Suprapubic skin (tissue), 4 donors: ENCODE measurements at places on chromosomes 5 and 9.

GRCh38 chr9:131884222-131884621 lies 144.3 kb upstream of the RAPGEF1 start:
- H3K27ac ChIP-seq: no peak overlapping the region
- H3K27me3 ChIP-seq: no peaks in the 10 kb centered on the region
- DNase-seq: no peak
- H3K36me3 ChIP-seq: peaks cover 10% of the 10 kb centered on the region

- H3K27ac ChIP-seq: no peak overlapping the region
- no peak for DNase-seq
- H3K4me1 ChIP-seq: peaks cover 10% of the 10 kb centered on the region
- peaks cover 31% of the 10 kb centered on the region for H3K27me3 ChIP-seq
- no peaks in the 10 kb centered on the region for H3K36me3 ChIP-seq
- peak overlapping the region; percentile 55 for H3K4me3 ChIP-seq
Measured at GRCh38 chr9:90641884-90642487, 638 bp downstream of the DIRAS2 start.

DNA sequence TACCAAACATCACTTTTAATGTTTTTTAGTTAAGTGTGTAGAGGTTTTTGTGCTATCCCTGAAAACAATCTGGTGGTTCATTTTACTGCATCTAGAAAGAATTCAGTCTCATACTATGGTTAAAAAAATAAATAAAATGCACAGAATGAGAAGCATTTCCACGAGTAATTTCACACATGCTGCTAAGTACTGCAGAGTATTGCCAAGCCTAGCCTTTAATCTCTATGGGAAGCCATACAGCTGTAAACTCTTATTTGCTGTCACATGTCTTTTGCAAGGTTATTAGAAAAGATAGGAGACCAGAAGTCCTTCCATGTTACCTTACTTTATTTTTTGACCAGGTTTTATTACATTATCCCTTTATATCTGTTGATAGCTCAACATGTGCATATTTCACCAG lies 37.6 kb upstream of the MAN2A1 start:
- H3K27me3 ChIP-seq: no peaks in the 10 kb centered on the region
- H3K27ac ChIP-seq: no peak overlapping the region
- H3K4me1 ChIP-seq: peaks cover 2% of the 10 kb centered on the region
- no peak for DNase-seq
- H3K36me3 ChIP-seq: no peaks in the 10 kb centered on the region

- H3K27me3 ChIP-seq: no peaks in the 10 kb centered on the region
- no peak overlapping the region for H3K4me3 ChIP-seq
- H3K4me1 ChIP-seq: peaks cover 3% of the 10 kb centered on the region
- DNase-seq: no peak
Measured at GRCh38 chr9:33718987-33719386, 76.4 kb upstream of the PRSS3 start.

DNA sequence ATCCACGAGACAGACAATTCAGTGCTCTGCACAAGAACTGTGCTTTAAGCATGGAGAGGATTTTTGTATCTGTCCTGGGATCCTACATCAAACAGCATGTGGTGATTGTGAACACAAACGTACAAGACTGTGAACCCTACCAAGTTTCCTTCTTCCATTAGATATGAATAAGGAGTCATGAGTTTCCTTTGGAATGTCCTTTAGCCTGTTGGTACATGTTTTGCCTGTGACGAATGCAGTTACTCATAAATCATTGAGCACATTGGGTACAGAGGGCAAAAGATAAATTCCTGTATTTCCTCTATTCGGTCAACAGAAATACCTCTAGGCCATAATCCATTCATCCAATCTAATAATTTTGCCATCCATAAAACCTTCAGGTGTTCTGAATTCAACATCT lies 61.5 kb downstream of the FXN start:
- H3K27ac ChIP-seq: no peak overlapping the region
- no peaks in the 10 kb centered on the region for H3K36me3 ChIP-seq
- H3K4me3 ChIP-seq: no peak overlapping the region
- H3K4me1 ChIP-seq: no peaks in the 10 kb centered on the region
- DNase-seq: no peak

DNA sequence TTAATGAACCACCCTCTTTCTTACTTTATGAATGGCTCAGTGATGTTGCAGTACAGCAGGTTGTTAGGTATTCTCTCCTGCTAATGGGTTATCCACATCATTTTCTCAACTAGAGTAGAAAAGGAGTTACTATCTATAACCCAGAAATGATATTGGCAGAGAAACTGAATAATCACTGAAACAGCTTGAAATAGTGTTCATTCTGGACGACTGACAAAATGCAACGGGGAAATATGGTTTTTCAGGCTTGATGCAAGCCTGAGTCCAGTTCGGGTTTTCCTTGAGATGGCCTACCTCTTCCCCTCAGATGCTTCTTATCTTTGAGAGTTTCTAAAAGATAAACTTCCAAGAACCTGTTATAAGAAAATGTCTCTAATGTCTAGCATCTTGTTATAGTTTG lies 187.3 kb downstream of the RAB3C start:
- no peaks in the 10 kb centered on the region for H3K4me1 ChIP-seq
- no peaks in the 10 kb centered on the region for H3K27me3 ChIP-seq
- no peak overlapping the region for H3K27ac ChIP-seq
- no peak overlapping the region for H3K4me3 ChIP-seq
- DNase-seq: no peak
- H3K36me3 ChIP-seq: no peaks in the 10 kb centered on the region

DNA sequence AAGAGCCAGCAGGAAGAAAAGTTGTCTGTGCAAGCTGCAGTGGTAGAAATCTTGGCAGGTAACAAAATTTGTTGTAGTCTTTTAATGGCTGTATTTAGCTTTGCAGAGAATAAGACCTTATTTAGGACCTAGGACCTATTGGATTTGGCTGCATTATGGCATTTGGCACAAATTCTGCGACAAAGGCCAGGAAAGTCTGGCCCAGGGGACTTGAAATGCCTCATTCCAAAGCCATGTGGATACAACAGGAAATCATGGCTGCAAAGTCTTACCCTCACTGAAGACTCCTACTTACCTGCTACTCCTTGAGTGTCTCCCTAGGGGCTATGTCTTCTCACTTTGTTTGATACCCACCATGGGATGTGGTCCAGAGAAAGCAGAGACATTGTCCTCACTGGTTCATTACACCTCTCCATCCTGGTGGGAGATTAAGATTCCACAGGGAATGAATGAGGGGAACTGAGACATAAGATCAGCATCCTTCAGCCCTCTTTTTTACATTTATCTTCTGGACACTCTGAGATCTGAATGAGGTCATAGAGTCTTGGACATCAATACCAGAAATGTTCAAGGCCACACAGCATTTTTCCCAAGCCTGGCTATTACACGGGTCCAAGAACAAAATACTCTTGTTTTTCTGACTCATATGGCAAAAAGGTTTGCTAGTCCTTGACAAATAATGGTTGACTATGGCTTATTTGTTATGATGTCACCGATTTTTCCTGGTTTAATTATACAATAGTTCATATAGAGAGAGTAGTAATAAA lies 119.4 kb downstream of the PDE8B start:
- no peaks in the 10 kb centered on the region for H3K27me3 ChIP-seq
- H3K4me1 ChIP-seq: peaks cover 12% of the 10 kb centered on the region
- no peak for DNase-seq
- H3K36me3 ChIP-seq: no peaks in the 10 kb centered on the region

GRCh38 chr5:147234239-147234824 lies 494 bp upstream of the STK32A start:
- H3K4me1 ChIP-seq: peaks cover 17% of the 10 kb centered on the region
- H3K27me3 ChIP-seq: peaks cover 19% of the 10 kb centered on the region
- H3K4me3 ChIP-seq: peak overlapping the region; percentile 62
- H3K27ac ChIP-seq: peak overlapping the region; percentile 80

DNA sequence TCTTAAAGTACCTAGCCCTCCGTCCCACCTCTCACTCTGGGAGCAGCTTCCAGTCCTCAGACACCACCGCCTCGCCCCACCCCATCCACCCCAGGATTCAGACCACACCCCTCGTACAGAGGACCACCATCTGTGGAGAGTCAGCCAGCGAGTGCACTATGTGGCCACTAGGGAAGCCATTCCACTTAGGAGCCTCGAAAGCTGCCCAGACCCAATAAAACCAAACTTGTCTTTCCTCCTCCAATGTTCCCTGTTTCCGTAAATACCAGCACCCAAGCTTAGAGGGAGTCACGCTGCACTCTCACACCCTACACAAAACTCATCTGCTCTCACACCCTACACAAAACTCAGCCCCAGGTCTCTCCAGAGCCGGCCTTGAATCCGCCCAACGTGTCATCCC lies 1.9 kb downstream of the GCNT4 start:
- H3K27me3 ChIP-seq: no peaks in the 10 kb centered on the region
- H3K27ac ChIP-seq: no peak overlapping the region
- H3K4me1 ChIP-seq: peaks cover 42% of the 10 kb centered on the region
- no peak overlapping the region for H3K4me3 ChIP-seq

DNA sequence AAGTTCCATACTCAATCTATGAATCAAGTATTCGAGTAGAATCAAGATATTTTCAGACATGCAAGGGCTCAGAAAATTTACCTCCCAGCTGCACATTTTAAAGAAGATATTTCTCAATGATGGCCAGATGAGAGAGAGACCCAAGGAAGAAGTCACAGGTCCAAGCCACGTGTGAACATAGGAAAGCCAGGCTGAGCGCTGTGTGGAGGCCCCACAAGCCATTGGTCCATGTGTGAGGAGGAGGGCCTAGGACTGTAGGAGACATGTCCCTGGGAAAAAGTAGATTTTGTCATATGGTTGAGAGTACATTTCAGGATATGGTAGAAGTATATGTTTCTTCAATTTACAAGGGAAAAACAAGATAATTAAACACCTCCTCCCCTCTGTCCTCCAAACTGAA lies 115.8 kb upstream of the RPS23 start:
- H3K4me1 ChIP-seq: peaks cover 3% of the 10 kb centered on the region
- no peak overlapping the region for H3K4me3 ChIP-seq
- H3K27ac ChIP-seq: no peak overlapping the region
- DNase-seq: no peak
- H3K36me3 ChIP-seq: no peaks in the 10 kb centered on the region

- H3K36me3 ChIP-seq: no peaks in the 10 kb centered on the region
- no peak overlapping the region for H3K4me3 ChIP-seq
- DNase-seq: no peak
- H3K4me1 ChIP-seq: peaks cover 4% of the 10 kb centered on the region
- H3K27me3 ChIP-seq: no peaks in the 10 kb centered on the region
Measured at GRCh38 chr5:3615217-3615616, 19.6 kb downstream of the IRX1 start.

DNA sequence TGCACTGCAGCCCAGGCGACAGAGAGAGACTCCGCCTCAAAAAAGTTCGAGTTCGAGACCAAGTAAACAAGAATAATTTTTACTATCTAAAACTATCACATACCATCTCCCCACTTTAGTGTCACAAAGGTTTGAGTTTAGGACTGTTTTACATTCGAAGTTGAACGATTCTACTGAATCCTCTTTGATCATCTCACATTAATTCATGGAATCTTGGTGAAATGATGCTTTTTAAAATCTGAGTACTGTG lies 715 bp upstream of the RPS6 start:
- H3K27me3 ChIP-seq: no peaks in the 10 kb centered on the region
- peaks cover 22% of the 10 kb centered on the region for H3K36me3 ChIP-seq
- DNase-seq: no peak

- H3K4me1 ChIP-seq: peaks cover 16% of the 10 kb centered on the region
- H3K36me3 ChIP-seq: no peaks in the 10 kb centered on the region
Measured at GRCh38 chr5:73215891-73216610, 43.1 kb downstream of the TMEM174 start.

DNA sequence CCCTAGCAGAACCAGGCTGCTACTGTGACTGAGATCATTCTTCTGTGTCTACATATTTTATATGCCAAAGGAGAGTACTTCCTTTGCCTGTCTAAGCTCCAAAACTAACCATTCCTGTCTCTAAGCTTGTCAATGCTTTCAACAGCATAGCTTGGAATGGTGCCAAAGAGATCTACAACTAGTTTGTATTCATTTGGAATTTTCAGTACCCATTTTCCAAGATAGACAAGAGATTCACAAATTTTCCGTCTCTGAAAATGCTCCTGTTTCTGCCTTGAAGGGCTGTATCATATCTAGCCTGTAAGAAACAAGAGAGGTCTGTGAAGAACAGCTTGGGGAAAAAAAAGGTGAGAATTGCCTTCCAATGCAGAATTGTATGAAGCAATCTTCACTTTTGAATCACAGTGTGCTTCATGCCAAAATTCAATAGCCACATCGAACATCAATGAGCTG lies 334.4 kb upstream of the ACTBL2 start:
- no peak for DNase-seq
- H3K4me3 ChIP-seq: no peak overlapping the region
- no peaks in the 10 kb centered on the region for H3K27me3 ChIP-seq
- no peak overlapping the region for H3K27ac ChIP-seq

GRCh38 chr5:113020461-113021273 lies 44.1 kb downstream of the DCP2 start:
- H3K27ac ChIP-seq: no peak overlapping the region
- H3K4me1 ChIP-seq: no peaks in the 10 kb centered on the region
- H3K27me3 ChIP-seq: no peaks in the 10 kb centered on the region
